ENCODE measurements at places on chromosomes 16 and 17. TPM values are rescaled to one million over a fixed set of nuclear protein-coding genes. Genes with fewer than 3 reads are reported as not detected.

NTN3 gene
- total RNA-seq: not detected

ELMO3 gene
- total RNA-seq: 119 TPM

OR3A2 gene
- not detected for total RNA-seq

DNAJC7 gene
- total RNA-seq: 78.8 TPM
